ENCODE measurements at places on chromosomes 13 and 19.

GRCh38 chr13:41394166-41394565 lies 63.2 kb upstream of the RGCC start:
- no peak for DNase-seq

- DNase-seq, result no peak
Measured at GRCh38 chr19:6223461-6224307, 56.1 kb downstream of the MLLT1 start.

GRCh38 chr19:21824679-21825078 lies 11.3 kb downstream of the ZNF43 start:
- DNase-seq, result peak; percentile 33

GRCh38 chr13:48158290-48158689 lies 63.4 kb upstream of the MED4 start:
- DNase-seq, result peak; percentile 92

DNA sequence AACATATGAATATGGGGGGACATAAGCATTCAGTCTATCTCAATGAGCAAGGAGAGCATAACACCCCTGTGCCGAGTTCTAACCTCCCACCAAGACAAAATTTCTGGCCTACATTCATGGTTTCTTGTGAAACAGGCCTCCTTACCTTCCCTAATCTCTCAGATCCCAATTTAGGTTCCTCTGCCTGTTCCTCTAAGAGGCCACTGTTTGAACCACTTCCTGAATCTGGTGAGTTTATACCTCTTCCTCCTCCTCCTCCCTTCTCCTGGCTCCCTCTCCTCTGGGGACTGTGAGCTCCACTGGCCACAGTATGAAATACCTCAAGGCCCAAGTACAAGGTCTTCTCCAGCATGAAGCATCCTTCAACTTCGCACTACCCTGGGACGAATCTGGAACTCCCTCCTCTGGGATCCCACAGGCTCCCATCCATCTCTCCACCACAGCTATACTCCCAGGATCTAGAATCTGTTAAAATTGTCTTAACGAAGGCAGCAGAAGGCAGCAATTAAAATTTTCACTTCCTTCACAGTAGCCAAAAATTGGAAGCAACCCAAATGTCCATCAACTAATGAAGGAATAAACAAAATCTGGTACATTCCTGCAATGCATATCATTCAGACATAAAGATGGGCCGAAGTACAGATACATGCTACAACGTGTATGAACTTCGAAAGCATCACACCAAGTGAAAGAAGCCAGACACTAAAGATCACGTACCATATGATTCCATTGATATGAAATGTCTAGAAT lies 7.8 kb upstream of the SIGLECL1 start:
- DNase-seq, result no peak

DNA sequence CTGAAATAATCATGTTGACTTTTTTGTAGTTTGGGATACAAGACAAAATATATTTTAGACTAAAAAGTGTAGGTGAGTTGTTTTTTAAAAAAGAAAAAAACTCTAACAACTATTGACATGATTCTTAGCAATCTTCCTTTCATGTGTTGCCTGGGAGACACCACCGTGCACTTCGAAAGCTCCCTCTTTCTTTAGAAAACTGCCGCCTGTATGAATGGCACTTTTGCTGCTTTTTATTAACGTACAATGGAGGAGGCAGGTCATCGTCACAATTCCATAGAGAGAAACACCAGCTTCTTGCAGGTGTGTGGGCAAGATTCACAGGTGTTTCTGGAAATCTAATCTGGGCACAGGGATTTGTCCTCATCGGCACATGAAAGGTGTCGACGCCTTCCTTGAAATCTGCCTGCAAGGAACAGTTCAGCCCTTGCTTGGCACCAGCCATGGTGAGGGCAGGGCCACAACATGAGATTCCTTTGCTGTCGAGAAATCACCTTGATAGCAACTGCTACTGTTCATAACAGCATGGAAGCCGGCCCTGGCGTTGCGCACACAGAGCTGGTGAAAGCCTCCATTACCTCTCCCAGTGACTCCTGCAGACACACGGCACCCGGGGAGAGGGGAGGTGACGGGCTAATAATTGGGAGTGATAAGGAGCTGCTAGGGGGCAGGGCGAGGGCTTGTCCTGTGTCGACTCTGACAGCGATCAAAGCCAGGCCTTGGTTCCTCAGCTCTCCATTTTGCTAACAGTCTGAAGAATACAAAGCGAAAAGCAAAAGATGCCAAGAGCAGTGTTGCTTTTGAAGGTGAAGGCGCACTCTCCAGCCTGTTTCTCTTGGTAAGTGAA lies 66.5 kb downstream of the EFNB2 start:
- DNase-seq, result no peak

DNA sequence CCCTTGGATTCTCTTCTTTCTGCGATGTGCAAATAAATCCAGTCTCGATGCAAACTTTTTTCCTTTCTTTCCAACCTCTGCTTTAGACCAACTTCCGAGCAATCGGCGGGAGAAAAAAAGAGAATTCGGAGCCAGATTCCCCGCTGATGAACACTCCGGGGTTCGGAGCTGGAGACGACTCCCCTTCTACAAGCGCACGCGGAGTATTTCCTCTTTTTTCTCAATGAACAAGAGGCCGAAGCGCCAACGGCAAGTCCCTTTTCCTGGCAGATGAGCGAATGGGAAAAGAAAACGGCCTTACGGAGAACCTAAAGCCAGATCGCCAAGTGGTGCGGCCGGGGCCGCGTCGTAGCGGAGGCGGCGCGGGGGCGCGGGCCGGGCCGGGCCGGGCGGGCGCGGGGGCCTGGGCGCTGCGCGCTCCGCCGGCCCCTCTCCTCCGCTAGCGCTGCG lies 250 bp downstream of the SPRY2 start:
- no peak for DNase-seq

- no peak for DNase-seq
Measured at GRCh38 chr19:40673397-40673796, 17.1 kb downstream of the NUMBL start.

- DNase-seq, result no peak
Measured at GRCh38 chr13:66807251-66807650, 422.9 kb downstream of the PCDH9 start.

GRCh38 chr13:50126993-50127725 lies 111.9 kb downstream of the KCNRG start:
- no peak for DNase-seq

DNA sequence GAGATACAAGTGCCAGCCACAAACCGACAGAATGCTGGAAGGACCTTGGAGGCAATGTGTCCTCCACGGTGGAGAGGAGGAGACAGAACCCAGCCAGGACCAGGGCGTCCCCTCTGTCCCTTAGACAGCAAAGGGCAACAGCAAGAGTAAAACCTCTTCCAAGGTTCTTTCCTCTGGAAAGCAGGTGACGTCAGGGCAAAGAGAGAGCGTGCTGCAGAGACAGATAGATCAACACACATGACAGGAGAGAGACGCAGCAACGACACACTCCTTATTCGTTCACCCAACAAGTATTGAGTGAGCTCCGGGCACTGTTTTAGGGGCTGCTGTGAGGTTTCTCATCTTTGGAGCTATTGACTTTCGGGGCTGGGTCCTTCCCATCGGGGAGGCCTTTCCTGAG lies 1.3 kb upstream of the GALP start:
- no peak for DNase-seq

DNA sequence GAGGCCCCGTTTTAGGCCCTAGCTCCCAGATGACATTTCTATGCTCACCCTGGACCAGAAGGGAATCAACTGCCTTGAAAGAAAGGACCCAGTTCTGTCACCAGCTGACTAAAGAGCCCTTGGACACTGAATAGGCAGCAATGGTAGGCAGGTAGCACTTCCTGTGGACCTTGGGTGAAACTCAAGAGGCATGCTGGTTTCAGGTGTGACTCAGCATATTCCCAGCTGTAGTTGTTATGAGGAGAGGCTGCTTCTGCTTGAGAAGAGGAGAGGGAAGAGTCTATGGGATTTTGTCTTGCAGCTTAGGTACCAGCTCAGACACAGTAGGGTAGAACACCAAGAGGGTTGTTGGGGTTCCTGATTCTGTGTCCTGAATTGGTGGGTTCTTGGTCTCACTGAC lies 37.9 kb upstream of the HTR2A start:
- peak; percentile 2 for DNase-seq

GRCh38 chr13:84132491-84132890 lies 250.2 kb upstream of the SLITRK1 start:
- no peak for DNase-seq

DNA sequence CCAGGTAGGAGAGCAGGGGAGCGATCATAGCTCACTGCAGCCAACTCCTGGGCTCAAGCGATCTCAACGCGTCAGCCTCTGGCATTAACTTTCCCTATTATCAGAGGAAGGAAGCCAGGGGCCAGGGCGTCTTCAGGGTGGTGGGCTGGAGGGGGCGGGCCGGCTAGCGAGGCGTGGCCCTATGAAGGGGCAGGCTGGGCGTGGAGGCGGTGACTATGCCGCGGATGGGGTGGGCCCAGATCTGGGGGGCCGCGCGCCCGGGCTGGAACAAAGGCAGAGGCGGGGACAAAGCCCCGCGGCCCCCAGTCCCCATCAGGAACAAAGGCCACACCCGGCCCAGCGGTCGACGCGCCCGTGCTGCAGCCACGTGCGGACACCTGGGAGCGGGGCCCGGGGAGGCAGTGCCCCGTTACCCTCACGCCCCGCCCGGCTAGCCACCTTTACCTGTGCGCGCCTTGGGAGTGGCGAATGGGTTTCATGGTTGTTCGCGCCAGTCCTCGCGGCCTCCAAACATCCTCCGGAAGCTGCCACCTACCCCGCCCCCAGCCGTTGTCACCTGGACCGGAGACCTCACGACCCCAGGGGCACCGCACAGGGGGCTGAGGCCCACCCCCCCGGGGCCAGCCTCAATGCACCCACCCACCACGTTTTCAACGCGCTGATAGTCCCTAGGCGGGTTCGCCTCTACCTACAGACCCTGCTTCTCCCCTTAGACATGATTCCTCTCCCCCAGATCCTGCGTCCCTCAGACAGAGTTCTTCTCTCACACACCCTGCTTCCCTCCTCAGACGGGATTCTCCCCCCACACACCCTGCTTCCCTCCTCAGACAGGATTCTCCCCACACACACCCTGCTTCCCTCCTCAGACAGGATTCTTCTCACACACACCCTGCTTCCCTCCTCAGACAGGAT lies 5.4 kb upstream of the TRIM28 start:
- DNase-seq, result no peak

- no peak for DNase-seq
Measured at GRCh38 chr19:10553087-10553667, 9.5 kb downstream of the ATG4D start.

- DNase-seq, result no peak
Measured at GRCh38 chr19:51091895-51092873, 9.5 kb upstream of the KLK14 start.

- DNase-seq, result no peak
Measured at GRCh38 chr13:38358684-38359083, 9.0 kb downstream of the UFM1 start.

- DNase-seq, result peak; percentile 83
Measured at GRCh38 chr19:10580979-10581631, 6.0 kb downstream of the AP1M2 start.

GRCh38 chr19:49894879-49895565 lies 1.7 kb downstream of the IL4I1 start:
- DNase-seq, result no peak

DNA sequence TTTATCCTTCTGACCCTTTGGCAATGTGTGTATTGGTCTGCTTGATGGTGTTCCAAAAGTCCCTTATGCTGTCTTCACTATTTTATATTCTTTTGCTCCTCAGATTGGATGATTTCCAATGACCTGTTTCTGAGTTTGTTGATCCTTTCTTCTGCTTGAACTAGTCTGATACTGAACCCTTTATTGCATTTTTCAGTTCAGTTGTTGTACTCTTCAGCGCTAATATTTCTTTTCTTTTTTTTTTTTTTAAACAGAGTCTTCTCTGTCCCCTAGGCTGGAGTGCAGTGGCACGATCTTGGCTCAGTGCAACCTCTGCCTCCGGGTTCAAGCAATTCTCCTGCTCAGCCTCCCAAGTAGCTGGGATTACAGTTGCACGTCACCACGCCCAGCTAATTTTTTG lies 12.6 kb upstream of the ZNF566 start:
- no peak for DNase-seq

- DNase-seq, result no peak
Measured at GRCh38 chr13:20908714-20909497, 6.4 kb upstream of the XPO4 start.

DNA sequence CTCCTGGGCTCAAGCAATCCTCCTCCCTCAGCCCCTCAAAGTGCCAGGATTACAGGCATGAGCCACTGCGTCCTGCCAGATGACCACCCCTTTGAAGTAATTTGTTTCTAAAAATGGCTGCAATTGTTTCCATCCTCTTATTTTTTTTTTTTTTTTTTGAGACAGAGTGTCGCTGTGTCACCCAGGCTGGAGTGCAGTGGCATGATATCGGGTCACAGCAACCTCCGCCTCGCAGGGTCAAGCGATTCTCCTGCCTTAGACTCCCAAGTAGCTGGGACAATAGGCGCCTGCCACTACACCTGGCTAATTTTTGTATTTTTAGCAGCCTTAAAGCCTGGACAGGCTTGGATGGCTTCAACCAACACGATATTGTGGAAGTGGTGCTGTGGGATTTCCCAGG lies 22.3 kb upstream of the DPP9 start:
- DNase-seq, result peak; percentile 16

GRCh38 chr13:98517576-98518310 lies 59.2 kb downstream of the STK24 start:
- no peak for DNase-seq
